NCI-H446 (cell line): ENCODE measurements at places on chromosomes 11 and 22.
A peak's percentile ranks its signal among the peaks of the same experiment; 100 is the strongest.

DNA sequence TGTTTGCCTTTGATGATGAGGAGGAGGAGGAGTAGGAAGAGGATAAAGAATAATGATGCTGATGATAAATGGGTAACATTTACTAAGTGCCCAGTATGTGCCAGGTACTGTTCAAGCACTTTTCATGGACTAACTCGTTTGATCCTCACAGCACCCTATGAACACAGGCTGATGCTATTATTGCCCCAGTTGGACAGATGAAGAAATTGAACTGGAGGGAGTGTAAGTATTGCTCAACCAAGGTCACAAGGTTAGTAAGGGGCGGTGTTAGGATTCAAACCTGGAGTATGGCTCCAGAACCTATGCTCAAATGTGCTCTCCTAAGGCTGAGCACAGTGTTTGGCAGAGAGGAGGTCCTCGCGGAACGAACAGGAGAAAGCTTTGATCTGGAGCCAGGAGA, 78.6 kb downstream of the SYN3 start:
- DNase-seq: no peak

- peak; percentile 90 for DNase-seq
Observed at GRCh38 chr11:42524534-42525227, 787.1 kb upstream of the API5 start.

DNA sequence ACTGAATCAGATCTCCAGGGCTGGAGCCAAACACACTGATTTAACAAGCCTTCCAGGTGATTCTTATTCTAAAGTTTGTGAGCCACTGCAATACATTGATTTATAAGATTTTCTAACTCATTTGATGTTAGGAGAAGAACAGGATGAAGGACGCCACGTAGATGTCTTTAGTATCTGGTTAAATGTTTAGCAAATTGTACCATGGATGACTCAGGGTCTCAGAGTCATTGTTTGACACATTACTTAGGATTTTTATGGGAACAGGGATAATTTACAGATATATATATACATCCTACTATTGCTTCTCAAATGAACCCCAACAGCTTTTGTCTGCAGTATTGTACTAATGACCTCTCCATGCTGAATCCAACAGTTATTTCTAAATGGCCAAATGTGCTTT, 143.1 kb upstream of the DDI1 start:
- no peak for DNase-seq

GRCh38 chr11:5938603-5938965, 3.5 kb upstream of the OR56A3 start:
- no peak for DNase-seq

DNA sequence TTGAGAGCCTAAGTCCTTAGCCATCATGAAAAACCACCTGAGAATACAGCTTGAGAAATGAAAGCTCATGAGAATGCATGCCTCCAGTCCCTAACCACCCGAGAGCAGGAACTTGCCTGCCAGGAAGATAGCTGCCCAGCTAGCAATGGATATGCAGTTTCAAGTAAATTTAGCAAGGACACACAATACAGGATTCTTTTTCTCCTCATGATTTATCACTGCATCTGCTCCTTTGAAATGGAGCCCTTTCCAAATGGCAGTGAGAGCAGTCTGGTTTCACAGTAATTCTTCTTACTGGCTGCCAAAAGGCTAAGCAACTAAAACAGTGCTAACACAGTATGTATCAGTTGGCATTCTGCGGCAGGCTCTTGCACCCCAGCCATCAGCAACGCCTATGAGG, 109.9 kb downstream of the MICAL3 start:
- DNase-seq: peak; percentile 25

DNA sequence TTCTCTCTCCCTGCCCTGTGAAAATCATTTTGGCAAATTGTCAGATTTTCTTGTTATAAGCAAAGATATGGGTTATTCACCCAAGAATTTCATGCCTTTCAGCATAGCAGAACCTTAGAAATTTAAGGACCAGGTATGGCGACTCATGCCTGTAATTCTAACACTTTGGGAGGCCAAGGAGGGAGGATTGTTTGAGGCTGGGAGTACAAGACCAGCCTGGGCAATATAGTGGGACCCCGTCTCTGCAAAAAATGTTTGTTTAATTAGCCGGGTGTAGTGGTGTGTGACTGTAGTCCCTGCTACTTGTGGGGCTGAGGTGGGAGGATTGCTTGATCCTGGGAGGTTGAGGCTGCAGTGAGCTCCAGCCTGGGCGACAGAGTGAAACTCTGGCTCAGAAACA, 27.6 kb downstream of the APLP2 start:
- DNase-seq: no peak

DNA sequence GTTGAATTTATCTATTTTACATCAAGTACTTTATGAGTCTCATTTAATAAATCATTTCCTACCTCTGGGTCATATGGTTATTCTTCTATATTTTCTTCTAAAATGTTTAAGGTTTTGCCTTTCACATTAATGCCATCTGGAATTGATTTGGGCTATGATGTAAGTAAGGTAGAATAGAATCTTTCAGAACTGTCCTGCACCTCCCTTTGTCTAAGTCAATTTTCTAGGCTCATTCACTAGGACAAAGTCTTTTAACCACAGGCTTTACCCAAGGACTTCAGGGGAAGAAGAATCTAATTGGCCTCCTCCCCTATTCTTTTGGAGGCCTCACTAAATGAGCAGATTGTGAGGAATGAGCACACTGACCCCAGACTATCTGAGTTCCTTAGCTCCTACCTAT, 146.0 kb downstream of the BBOX1 start:
- no peak for DNase-seq

DNA sequence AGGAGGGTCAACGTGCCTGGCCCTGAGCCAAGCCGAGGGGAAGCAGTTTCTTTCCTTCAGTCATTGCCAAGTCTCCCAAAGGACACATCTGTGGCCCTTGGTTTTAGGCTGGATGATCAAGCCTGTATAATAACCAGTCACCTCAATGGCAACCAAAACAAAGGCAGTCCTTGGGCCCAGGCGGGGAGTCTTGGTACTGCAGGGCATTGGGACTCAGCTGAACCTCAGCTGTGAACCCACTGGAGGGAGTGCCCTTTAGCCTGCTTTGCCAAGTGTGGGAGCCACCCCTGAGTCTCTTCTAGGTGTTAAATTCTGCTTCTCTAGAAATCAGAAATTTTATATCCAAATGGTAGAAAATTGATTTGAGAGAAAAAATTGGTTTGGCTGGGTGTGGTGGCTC, 36.9 kb downstream of the CPT1A start:
- no peak for DNase-seq

- no peak for DNase-seq
Observed at GRCh38 chr11:59643390-59643789, 25.4 kb downstream of the PATL1 start.

DNA sequence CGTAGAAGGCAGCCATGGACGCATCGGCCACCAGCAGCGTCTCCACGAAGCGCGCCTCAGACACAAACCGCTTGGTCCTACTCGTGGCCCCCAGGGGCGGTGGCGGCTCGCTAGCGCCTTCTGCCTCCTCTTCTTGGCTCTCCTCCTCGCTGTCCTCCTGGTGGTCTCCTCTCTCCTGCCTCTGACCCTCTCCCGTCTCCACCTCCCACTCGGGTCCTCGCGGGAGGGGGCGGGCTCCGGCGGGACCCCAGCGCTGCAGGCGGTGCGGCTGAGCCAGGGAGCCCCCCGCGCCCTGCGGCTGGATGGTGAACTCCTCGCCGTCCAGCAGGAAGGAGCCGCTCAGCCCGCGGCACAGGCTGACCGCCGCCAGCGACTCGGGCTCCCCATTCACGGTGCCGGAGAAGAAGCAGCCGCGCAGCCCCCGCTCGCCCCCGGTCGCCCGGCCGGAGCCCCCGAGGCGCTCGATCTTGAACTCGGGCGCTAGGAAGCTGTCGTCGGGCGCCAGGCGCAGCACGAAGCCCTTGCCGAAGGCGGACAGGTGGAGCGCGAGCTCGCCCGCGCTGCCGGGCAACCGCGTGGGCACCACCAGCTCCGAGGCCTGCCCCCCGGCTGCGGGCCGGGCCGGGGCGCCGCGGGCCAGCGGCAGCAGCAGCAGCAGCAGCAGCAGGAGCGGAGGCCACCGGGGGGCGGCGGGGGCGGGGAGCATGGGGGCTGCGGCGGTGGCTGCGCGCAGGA, 661 bp downstream of the ADAMTS8 start:
- no peak for DNase-seq

DNA sequence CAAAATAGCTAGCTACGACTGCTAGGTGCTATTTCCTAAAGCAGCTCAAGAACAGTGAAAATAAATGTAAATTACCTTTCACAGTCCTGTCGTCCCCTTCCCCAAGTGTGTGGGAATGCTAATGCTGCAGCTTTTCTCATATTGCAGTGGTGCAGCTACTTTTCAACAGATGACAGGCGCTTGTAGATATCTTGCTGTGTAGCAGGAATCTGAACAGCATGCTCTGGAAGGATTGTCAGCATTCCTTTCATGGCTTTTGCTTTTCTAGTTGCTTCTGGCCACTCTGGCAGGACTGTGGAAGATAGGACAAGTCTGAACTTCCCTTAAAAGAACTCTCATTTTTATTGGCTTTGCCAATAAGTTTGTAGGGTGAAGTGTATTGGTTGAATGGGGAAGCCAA, 18.8 kb downstream of the FAR1 start:
- DNase-seq: no peak

GRCh38 chr11:110472858-110473257, 43.1 kb downstream of the FDX1 start:
- DNase-seq: no peak

DNA sequence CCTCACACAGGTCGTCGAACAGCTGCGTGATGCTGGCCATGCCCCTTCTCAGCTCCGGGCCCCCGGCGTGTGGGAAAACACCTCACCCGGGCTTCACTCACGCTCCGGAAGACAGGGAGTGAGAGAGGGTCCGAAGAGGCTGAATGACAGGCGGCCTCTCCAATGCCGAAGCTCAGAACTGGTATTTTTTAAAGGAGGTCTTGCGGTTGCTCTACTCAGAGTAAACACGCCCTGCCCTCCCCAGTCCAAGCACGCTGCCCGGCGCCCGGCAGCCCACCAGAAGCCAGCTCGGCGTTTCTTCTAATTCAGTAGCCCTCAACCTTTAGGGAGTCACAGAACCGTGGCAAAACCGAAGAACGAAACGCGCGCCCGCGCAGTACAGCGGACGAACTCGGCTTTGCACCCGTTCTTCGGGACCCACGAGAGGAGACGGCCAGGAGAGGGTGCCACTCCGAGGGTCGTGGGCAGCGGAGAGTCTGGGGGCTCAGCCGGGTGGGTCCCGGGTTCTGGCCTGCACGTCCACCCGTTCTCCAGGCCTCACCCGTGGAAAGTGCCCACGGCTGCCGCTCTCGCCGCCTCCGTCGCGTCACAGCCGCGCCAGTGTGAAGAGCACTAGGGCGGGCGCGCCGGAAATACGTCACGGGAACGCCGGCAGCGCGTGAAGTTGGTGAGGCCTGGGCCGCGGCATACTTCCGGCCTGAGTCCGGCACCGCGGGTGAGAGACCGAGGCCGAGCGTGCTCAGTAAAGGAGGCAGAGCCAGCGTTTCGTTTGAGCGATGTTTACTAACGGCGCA, at the start of gene TUBGCP6:
TUBGCP6 (minus strand) TSS at position 604 of the 794 bp plus-strand sequence; CDS start at position 40, 564 bp downstream.
- peak; percentile 61 for DNase-seq

GRCh38 chr11:32895471-32895870, 2.9 kb downstream of the QSER1 start:
- no peak for DNase-seq

DNA sequence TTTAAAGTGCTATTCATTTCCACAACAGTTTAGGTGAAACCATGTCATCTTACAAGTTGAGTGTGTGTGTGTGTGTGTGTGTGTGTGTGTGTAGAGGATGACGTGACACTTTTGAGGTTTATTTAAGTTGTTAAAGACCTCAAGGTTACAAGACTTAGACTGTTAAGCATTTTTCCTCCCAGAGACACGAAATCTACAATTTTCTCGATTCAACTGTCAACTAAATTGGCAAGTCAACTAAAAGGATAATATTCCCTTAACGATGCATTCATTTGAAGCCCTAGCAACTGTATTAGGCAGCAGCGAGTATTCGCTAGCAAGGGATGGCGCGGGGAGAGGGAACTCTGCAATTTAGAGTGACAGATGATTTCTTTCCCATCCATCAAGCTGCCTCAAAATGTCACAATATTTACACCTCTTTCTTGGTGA, 17.6 kb upstream of the BDNF start:
- DNase-seq: peak; percentile 28

DNA sequence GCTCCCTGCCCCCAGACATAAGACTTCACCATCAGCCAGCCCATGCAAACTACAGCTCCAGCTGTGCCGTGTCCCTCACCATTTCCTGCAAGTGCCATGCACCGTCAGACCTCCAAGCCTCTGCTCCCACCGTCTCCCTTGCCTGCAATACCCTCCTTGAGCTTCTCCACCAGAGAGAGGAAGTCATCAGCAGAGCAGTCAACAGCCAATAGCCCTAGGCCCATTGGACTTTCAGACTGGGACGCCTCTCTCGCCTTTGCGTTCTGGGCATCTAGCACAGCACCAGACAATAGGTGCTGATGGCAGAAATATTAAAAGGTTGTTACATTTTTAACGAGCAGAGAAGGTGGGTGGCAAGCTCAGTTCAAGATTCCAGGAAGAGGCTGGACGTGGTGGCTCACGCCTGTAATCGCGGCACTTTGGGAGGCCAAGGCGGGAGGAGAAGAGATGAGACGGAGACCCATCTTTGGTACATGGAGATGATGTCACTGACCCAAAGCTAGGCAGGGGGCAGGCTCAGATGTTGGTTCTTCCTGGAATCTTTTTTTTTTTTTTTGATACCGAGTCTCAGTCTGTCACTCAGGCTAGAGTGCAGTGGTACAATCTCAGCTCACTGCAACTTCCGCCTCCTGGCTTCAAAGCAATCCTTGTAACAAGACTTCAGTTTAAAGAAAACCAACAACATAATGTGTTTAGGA, 31.9 kb downstream of the SCGB1A1 start:
- no peak for DNase-seq

DNA sequence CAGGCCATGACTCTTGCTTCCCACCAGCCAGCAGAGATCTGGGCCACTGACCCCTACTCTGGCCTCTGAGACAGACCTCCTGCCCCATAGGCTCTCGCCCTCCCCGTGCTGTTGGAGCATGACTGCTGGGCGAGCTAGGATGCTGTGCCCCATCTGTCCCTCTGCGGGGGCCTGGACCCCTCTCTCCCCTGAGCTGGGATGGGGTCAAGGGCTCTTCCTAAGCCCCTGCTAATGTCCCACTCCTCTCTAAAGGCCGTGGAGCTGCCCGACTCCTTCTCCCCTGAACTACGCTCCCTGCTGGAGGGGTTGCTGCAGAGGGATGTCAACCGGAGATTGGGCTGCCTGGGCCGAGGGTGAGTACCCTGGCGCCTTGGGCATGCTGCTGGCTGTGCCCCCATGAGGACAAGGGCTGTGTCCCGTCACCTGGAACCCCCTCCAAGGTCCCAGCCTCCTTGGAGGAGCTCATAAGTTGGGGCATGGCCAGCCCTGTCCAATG, 6.2 kb upstream of the ANKRD13D start:
- no peak for DNase-seq

DNA sequence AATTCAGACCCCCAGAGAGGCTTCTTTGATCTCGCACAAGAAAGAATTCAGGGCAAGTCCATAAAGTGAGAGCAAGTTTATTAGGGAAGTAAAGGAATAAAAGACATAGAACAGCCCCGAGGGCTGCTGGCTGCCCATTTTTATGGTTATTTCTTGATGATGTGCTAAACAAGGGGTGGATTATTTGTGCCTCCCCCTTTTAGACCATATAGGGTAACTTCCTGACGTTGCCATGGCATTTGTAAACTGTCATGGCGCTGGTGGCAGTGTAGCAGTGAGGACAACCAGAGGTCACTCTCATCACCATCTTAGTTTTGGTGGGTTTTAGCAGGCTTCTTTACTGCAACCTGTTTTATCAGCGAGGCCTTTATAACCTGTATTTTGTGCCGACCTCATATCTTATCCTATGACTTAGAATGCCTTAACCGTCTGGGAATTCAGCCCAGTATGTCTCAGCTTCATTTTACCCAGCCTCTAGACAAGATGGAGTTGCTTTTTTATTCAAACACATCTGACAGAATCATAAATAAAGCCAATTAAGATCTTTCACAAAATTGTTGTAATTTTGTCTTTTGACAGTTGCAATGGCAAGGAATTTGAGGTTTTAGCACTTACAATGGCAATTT, 7.6 kb downstream of the DDIAS start:
- no peak for DNase-seq
